ENCODE measurements at places on chromosomes 5 and 9.

DNA sequence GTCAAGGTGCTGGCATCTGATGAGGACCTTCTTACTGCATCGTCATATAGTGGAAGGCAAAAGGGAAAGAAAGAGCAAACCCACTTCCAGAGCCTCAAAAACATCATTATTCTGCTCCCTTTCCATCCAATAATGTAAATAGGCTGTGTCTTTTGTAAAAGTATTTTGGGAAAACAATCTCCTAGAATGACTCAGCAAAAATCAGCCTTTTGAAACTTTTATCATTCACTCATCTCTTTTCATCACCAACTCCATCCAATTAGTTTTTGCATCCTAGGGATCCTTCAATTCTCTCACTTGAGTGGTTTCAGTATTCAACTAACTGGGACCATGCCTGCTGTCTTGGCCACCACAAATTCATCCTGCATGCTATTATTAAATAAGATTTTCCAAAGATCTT is 39.8 kb upstream of the TLR4 start:
- DNase-seq: no peak

DNA sequence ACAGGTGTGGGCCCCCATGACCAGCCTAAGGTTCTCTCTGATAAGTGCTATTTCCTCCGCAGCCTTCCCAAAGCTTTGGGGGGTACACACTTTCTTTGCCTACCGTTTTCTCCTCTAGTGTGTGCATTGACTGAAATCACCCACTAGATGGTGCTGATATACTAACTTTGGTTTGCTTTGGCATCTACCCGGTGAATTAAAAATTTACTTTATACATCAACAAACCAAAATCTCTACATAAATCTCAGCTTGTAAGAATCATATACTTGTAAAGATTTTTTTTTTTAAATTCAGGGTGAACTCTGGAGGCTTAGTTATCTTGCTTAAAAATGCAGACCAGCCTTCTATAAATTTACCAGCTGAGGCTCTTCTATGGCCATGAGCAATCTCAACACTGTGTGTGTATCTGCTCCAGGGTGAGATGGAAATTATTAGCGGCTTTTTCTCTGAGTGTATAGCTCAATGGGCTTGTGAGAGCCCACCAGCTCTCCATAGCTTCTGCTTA is 475.7 kb upstream of the TNC start:
- DNase-seq: no peak

DNA sequence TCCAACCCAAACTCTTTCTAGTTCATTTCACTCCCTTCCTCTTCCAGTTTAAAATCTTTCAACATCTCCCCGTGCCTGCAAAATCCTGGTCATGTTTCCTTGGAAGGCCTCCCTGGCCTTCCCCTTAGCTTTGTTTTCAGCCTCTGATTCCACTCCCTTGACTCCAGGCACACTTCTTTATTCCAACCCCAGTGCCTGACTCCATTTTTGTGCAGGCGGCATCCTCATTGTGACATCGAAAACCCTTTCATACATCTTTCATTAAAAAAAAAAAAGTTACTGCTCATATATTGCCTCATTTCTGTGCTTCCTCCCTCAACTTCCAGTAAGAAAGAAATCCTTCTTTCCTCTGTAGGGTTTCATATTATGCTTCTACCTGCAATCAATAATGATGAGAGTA is 7.1 kb upstream of the TNFSF8 start:
- DNase-seq: no peak

GRCh38 chr9:83649515-83649914 is 26.6 kb downstream of the IDNK start:
- no peak for DNase-seq

GRCh38 chr5:37658440-37658839 is 181.4 kb downstream of the GDNF start:
- no peak for DNase-seq

DNA sequence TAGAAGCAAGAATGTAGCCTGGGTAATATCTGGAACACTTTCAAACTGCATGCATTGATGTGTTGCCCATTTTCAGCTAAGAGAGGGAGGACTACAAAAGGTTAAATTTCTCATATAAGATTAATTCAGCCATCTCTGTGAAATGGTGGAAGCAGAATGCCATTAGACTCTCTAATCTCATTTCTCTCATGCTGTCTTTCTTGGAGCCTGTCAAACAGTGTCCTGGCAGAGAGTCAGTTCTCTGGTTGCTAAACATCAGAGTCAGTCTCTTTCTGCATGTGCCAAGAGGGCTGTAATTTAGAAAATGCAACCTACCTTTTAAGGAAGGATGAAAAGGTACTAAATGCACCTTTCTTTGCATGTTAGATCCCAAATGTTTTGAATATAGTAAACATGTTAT is 910 bp upstream of the GARNL3 start:
- DNase-seq: no peak

- peak; percentile 31 for DNase-seq
Observed at GRCh38 chr5:75363726-75364495, 26.9 kb downstream of the HMGCR start.
